ENCODE measurements at places on chromosomes 5 and 9. TPM values are rescaled to one million over a fixed set of nuclear protein-coding genes. Genes with fewer than 3 reads are reported as not detected.
A peak's percentile ranks its signal among the peaks of the same experiment; 100 is the strongest.

DNA sequence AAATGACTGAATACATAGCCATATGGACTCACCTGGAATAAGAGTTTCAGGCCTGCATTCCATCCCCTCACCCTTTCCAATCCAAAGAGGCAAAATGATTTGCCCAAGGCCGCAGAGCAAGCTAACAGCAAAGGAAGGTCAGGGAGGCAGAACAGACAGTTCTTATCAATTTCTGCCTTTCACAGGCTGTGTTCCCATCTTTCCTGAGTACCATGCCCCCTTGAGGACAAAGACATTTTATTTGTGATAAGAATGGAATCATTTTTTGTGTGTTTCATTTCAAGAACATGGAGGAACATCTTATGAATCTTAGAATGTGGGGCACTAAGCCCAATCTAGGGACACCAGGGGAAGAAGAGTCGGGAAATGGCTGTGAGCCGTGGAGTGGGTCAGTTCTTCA lies 13.9 kb downstream of the LHFPL2 start:
- H3K4me1 ChIP-seq = no peaks in the 10 kb centered on the region
- H3K4me3 ChIP-seq = no peak overlapping the region
- no peak overlapping the region for H3K27ac ChIP-seq
- no peaks in the 10 kb centered on the region for H3K36me3 ChIP-seq

- H3K36me3 ChIP-seq = peaks cover 2% of the 10 kb centered on the region
- H3K27me3 ChIP-seq = no peaks in the 10 kb centered on the region
- no peak for DNase-seq
- H3K4me1 ChIP-seq = no peaks in the 10 kb centered on the region
These were observed 9.7 kb upstream of the IPPK start for GRCh38 chr9:92679413-92680165.

DNA sequence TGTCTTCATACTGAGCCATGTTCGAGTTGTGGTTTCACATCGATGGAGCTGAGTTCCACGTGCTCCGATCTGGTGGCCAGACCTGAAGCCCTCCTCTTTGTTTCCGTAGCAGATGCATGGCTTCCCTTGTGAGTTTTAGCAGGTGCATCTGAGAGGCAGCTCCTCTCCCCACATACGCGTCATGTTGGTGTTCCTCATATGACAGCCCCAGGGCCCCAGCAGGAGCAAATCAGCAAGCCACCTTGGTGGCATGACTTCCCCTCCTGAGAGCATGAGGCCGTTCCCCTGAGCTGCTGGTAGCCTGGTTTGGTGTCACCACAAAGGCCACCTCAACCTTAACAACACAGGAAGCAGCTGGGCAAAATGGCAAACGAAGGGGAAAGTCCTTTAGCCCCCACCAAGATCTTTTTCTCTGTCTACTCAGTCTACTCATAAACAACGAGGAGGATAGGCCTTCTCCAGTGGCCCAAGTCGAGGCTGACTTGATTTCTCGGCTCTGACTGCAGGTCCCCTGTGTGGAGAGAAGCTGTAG lies 5.9 kb downstream of the CYFIP2 start:
- peaks cover 78% of the 10 kb centered on the region for H3K4me1 ChIP-seq
- DNase-seq = peak; percentile 97
- H3K36me3 ChIP-seq = peaks cover 77% of the 10 kb centered on the region
- H3K4me3 ChIP-seq = peak overlapping the region; percentile 79
- peak overlapping the region; percentile 95 for H3K27ac ChIP-seq

DNA sequence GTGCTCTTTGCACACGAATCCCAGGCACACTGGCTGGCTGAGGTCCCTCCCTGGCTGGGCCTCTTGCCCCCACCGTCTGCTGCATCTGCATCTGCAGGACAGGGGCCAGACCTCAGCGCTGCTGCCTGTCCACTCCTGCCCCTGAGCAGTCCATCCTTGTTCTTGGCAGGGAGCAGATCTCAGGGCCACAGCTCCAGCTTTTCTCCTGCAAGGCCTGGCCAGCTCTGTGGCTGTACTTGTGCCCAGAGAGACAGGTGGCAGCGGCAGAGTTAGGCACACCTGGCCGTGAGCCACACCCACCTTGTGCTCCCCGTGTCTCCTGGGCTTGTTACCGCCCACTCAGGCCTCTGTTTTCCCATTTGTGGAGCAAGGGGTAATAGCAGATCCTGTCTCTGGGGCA lies 13.9 kb downstream of the NEK6 start:
- peaks cover 22% of the 10 kb centered on the region for H3K4me1 ChIP-seq
- no peak for DNase-seq
- H3K36me3 ChIP-seq = peaks cover 4% of the 10 kb centered on the region
- no peak overlapping the region for H3K4me3 ChIP-seq

GRCh38 chr9:20369391-20369790 lies 252.9 kb downstream of the MLLT3 start:
- no peaks in the 10 kb centered on the region for H3K27me3 ChIP-seq
- peaks cover 64% of the 10 kb centered on the region for H3K4me1 ChIP-seq
- peaks cover 70% of the 10 kb centered on the region for H3K36me3 ChIP-seq

DNA sequence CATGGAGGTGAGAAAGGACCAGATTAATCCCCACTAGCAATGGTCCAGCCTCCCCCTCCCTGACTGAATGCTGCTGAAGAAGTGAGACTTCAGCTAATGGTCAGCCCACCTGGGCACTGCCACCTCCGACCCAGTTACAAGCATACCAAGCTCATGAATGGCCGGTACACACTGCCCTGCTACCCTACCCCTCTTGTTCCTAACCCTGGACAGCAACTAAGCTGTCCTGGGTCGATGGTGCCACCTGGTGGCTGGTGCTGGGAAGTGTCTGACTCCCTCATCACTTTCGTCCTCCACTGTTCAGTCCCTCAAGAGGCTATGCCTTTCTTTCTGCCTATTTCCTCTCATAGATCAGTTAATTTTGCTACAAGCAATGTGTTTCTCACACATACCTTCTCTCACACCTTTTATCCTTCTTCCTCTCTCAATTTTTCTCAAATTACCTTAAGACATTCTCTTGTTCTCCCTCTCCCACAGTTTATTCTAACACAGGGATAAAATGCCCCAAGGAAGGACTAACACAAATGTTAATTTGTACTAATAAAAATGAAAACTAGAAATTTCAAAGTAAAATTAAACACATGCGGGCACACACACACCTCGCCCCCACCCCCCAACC lies 42.4 kb downstream of the PAX5 start:
- peaks cover 10% of the 10 kb centered on the region for H3K36me3 ChIP-seq
- no peak overlapping the region for H3K27ac ChIP-seq
- peaks cover 14% of the 10 kb centered on the region for H3K4me1 ChIP-seq
- DNase-seq = peak; percentile 49

DNA sequence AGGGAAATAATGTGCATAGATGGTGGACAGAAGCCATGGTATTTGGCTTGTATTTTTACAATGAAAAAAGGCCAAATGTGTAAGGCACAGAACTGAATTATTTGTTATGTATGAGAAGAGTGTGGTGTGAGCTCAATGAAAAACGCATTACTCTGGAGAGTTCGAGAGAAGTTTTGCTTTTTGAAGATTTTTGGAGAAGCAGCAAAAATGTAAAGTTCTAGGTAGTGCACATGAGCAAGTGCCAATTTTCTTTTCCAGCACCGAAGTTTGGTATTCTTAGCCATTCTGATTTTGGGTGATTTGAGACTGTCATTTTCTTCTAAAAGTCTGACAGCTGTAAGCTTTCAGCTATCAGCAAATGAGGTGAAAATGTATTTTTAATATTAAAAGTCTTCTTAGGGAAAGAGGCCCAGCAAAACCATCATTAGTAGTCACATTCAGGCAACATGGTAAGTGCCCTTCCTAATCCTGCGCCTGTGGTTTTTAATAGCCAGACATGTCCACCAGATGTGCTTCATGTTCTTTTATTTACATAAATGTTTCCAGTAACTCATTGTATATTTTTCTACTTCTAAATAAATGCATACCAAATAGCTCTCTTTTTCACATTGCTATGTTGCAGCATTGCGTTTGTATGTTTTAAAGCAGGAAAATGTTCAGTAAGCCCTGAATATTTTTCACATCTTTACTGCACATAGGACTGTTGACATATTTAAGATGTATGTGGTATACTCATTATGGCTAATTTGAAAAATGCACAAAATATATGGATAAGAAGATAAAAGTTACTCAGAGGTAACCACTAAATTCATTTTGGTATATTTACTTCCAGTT lies 50.4 kb downstream of the RASGRF2 start:
- H3K36me3 ChIP-seq = peaks cover 9% of the 10 kb centered on the region
- H3K27ac ChIP-seq = no peak overlapping the region
- DNase-seq = no peak
- peaks cover 36% of the 10 kb centered on the region for H3K4me1 ChIP-seq
- H3K4me3 ChIP-seq = no peak overlapping the region

GRCh38 chr5:76298852-76299251 lies 104.2 kb upstream of the IQGAP2 start:
- no peak for DNase-seq
- no peaks in the 10 kb centered on the region for H3K36me3 ChIP-seq
- H3K27ac ChIP-seq = no peak overlapping the region
- H3K4me1 ChIP-seq = peaks cover 36% of the 10 kb centered on the region

The SHOC1 gene
- not detected for total RNA-seq

The GABRA1 gene
- not detected for total RNA-seq

The PRSS3 gene
- not detected for total RNA-seq

Measured in activated CD8-positive, alpha-beta T cell treated with anti-CD3 and anti-CD28 coated beads, Interleukin-2, amount 10 ng/mL, durations not matched to agents 7 days and 5 days (primary cell).